ENCODE measurements at places on chromosomes 5 and 9.

DNA sequence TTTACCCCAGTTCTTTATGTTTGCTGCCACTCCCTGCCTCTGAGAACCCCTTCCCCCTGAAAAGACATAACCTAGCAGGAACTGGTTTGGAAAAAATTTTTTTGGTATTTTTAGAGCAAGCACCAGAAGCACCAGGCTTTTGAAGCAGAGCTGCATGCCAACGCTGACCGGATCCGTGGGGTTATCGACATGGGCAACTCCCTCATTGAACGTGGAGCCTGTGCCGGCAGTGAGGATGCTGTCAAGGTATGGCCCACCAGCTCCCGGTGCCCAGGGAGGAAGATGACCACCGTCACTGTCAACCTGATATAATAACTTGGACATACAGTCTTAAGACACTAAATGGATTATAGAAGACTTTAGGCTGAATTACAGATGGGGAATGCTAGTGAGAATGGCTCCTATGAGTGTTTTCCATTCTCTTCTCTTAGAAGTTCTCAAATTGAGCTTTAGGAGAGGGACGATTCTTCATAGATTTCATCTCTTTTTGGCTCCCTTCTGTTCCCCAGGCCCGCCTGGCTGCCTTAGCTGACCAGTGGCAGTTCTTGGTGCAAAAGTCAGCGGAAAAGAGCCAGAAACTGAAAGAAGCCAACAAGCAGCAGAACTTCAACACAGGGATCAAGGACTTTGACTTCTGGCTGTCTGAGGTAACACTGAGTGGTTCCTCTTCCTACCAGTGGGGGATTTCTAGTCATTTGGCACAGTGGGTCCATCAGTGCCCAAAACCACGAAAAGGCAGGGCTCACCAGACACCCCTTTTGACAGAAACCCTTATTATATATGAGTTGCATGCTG, 44.9 kb downstream of the DYNC2I2 start:
- H3K36me3 ChIP-seq = peaks cover 100% of the 10 kb centered on the region
- DNase-seq = no peak
- H3K27me3 ChIP-seq = no peaks in the 10 kb centered on the region
- H3K4me3 ChIP-seq = no peak overlapping the region
- no peaks in the 10 kb centered on the region for H3K4me1 ChIP-seq
- no peak overlapping the region for H3K27ac ChIP-seq

GRCh38 chr5:83496626-83497025, 25.1 kb downstream of the VCAN start:
- no peaks in the 10 kb centered on the region for H3K27me3 ChIP-seq
- H3K27ac ChIP-seq = no peak overlapping the region
- no peak for DNase-seq
- no peak overlapping the region for H3K4me3 ChIP-seq
- H3K4me1 ChIP-seq = no peaks in the 10 kb centered on the region
- no peaks in the 10 kb centered on the region for H3K36me3 ChIP-seq

- H3K27me3 ChIP-seq = no peaks in the 10 kb centered on the region
- no peak overlapping the region for H3K27ac ChIP-seq
- H3K36me3 ChIP-seq = no peaks in the 10 kb centered on the region
- H3K4me1 ChIP-seq = no peaks in the 10 kb centered on the region
- DNase-seq = no peak
These were observed 46.0 kb upstream of the DAB2 start for GRCh38 chr5:39470811-39471210.

DNA sequence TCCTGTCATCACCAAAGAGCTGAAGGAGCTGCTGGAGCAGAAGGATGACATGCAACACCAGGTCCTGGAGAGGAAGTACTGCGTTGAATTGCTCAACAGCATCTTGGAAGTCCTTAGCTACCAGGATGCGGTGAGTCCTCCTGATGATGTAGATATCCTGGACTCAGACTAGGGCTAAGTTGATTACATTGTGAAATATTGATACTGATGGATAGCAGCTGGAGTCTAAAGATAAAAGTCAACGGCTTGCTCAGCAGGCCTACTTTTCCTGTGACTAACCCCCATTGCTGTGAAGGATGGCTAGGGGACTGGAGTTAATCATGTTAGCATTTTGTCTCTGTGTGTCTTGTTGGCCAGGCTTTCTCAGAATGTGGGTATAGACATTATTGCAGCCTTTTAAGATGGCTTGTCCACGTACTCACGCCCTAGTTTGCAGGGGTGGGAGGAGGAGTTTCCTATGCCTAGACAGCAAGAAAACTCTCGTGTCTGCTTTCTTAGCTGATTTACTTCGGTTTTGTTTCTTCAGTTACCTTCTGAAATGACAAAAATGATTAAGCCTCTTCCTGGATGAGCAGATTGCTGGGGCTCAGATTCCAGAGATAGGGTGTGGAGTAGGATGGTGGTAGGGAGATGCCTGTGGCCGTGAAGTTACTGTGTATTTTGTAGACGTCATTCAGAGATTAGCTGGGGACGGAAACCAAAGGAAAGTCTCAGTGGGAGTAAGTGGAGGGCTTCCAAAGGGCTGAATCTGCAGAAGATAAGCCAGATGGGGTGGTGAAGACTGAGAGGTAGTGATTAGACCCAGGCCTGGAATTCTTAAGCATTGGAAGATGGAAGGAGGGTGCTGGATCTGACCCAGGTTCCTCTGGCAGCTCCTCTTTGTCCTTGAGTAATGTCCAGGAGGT, 166.3 kb downstream of the DOCK2 start:
- no peaks in the 10 kb centered on the region for H3K4me1 ChIP-seq
- H3K36me3 ChIP-seq = no peaks in the 10 kb centered on the region
- no peak overlapping the region for H3K4me3 ChIP-seq
- H3K27me3 ChIP-seq = no peaks in the 10 kb centered on the region
- no peak overlapping the region for H3K27ac ChIP-seq

- H3K36me3 ChIP-seq = no peaks in the 10 kb centered on the region
- H3K4me1 ChIP-seq = peaks cover 3% of the 10 kb centered on the region
- no peaks in the 10 kb centered on the region for H3K27me3 ChIP-seq
- no peak overlapping the region for H3K4me3 ChIP-seq
These were observed 56.8 kb upstream of the TRAF1 start for GRCh38 chr9:120983259-120983837.

GRCh38 chr5:43515678-43516048, 715 bp upstream of the C5orf34 start:
- no peaks in the 10 kb centered on the region for H3K27me3 ChIP-seq
- H3K27ac ChIP-seq = peak overlapping the region; percentile 85
- H3K4me3 ChIP-seq = peak overlapping the region; percentile 99
- DNase-seq = no peak
- H3K4me1 ChIP-seq = peaks cover 17% of the 10 kb centered on the region

- H3K27me3 ChIP-seq = no peaks in the 10 kb centered on the region
- peaks cover 5% of the 10 kb centered on the region for H3K4me1 ChIP-seq
- DNase-seq = no peak
- no peak overlapping the region for H3K4me3 ChIP-seq
These were observed 225.9 kb downstream of the PIK3R1 start for GRCh38 chr5:68441309-68442073.

DNA sequence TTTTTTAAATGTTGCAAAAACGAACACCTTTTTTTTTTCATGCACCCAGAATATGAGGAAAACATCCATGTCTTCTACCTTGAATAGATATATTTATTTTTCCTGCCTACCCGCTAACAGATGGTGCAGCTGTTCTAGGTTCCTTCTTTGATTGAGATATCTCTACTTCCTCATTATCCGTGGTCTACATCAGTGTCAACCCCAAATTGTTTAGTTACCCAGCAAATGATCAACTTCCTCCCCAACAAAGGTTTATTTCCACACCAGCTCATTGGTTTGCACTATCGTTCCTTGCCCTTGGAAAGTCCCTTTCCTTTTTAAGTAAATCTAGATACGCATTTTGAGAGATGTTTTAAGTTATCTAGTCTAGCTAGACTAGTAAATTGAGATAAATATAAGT, 166.4 kb downstream of the PRR16 start:
- H3K36me3 ChIP-seq = no peaks in the 10 kb centered on the region
- no peak for DNase-seq
- H3K4me1 ChIP-seq = no peaks in the 10 kb centered on the region
- no peaks in the 10 kb centered on the region for H3K27me3 ChIP-seq

GRCh38 chr5:4989118-4989517, 151.0 kb upstream of the ADAMTS16 start:
- no peaks in the 10 kb centered on the region for H3K36me3 ChIP-seq
- no peaks in the 10 kb centered on the region for H3K27me3 ChIP-seq
- no peak for DNase-seq
- no peaks in the 10 kb centered on the region for H3K4me1 ChIP-seq
- no peak overlapping the region for H3K4me3 ChIP-seq

DNA sequence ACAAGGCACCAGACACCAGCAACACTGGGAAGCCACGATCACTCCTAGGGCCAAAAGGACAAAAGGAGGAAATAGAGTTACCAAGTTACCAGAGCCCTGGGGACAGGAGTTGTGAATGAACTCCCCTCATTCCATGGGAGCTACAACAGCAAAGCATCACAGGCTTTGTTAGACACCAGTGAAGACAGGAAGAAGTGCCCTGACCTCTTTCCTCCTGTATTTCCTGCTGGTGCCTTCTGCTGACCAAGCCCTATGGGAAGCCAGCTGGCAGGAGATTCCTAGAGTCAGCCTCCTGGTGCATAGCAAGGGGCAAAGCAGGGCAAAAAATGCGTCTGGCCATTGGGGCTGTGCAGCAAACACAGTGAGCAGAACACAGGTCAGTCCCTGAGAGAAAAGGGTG, 374.7 kb downstream of the ZSWIM6 start:
- no peaks in the 10 kb centered on the region for H3K4me1 ChIP-seq
- H3K4me3 ChIP-seq = no peak overlapping the region
- no peaks in the 10 kb centered on the region for H3K27me3 ChIP-seq
- no peaks in the 10 kb centered on the region for H3K36me3 ChIP-seq
- H3K27ac ChIP-seq = no peak overlapping the region
- DNase-seq = no peak

- peak overlapping the region; percentile 77 for H3K27ac ChIP-seq
- no peak overlapping the region for H3K4me3 ChIP-seq
- DNase-seq = no peak
- no peaks in the 10 kb centered on the region for H3K27me3 ChIP-seq
- no peaks in the 10 kb centered on the region for H3K36me3 ChIP-seq
These were observed 11.5 kb downstream of the GPR150 start for GRCh38 chr5:95631255-95631958.

DNA sequence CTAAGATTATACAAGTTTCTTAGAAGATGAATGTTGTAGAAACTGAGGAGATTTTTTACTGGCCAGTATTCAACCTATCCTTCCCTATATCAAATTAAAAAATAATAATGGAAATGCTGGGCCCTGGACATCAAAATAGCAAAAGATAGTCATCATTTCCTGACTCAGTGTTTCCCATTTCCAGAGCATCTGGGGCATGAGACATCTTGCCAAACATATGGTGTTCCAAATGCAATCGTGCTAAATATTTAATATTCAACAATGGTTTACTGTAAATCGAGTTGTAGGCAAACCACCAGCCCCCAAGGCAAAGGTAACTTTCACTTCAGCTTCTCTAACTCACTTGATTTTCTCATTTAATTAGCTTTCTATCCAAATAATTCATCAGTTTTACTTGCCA, 152.9 kb downstream of the FRMD3 start:
- H3K27ac ChIP-seq = no peak overlapping the region
- H3K36me3 ChIP-seq = no peaks in the 10 kb centered on the region
- H3K4me1 ChIP-seq = no peaks in the 10 kb centered on the region
- no peaks in the 10 kb centered on the region for H3K27me3 ChIP-seq
- no peak overlapping the region for H3K4me3 ChIP-seq
- no peak for DNase-seq

DNA sequence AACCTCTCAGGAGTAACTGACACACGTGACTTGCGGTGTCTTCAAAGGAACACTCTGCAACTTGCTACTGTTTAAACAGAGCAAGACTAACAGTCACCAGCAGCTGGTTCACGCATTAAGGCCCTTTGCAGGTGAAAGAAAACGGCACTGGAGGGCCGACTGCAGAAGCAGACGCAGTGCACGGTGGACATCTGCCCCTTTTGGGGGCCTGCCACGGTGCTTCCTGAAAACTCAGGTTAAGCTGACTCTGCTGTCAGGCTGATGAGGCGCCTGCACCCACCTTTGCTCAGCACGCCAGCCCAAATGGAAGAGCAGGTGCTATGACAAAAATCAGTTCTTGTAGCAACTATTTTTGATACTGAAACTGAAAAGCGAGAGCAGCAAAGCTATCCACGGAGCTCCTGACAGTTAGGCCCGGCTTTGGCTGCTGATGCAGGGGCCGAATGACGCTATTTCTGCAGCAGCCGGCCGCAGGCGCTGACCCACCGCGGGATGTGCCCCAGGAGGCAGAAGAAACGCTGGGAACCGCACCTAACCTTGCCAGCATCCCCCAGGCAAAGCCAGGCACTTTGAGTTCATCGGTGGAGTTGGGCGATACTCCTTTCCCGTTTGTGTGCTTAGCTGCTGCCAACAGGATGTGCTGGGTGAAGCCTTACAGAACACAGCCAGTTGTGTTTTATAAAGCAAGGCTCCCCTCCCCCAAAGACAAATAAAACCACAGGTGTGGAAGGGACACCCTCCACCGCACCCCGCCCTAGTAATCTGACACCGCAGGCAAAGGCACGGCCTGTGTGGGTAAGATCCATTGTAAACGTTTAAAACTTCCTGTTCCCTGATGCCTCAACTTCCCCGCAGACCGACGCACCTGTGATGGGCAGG, 21.1 kb upstream of the TERT start:
- peak overlapping the region; percentile 52 for H3K27ac ChIP-seq
- H3K27me3 ChIP-seq = no peaks in the 10 kb centered on the region
- peak overlapping the region; percentile 48 for H3K4me3 ChIP-seq

All from T-cell (primary cell).